ENCODE measurements at places on chromosomes 7 and 10.

DNA sequence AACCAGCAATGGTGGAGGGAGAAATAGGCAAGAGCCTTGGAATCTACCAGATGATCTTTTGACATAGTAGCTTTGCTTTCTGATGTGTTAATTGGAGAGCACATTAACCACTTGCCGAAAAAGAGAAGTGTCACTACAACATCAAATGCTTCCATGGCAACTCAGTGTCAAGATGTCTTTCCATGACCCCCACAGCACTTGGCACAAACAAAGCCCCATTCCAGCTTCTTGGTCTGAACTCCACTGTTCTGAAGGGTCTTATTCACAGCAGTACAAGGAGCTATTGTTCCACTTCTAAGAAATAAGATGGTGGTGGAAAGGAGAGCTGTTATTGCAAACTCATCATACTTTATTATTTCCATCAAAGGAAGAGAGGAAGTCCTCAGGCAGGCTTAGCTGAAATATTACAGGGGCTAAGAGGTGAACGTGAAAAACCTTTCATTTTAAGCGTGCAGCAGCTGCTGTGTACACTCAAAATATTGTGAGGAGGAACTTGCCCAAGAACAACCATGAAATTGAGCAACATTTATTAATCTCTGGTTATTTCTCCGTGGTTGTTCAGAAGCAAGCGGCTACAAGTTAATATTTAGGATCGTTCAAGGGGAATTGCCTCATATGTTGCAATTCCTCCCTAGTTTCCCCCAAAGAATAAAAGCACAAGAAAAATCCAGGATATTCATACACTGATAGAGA lies 354.8 kb upstream of the CELF2 start:
- DNase-seq, result no peak

DNA sequence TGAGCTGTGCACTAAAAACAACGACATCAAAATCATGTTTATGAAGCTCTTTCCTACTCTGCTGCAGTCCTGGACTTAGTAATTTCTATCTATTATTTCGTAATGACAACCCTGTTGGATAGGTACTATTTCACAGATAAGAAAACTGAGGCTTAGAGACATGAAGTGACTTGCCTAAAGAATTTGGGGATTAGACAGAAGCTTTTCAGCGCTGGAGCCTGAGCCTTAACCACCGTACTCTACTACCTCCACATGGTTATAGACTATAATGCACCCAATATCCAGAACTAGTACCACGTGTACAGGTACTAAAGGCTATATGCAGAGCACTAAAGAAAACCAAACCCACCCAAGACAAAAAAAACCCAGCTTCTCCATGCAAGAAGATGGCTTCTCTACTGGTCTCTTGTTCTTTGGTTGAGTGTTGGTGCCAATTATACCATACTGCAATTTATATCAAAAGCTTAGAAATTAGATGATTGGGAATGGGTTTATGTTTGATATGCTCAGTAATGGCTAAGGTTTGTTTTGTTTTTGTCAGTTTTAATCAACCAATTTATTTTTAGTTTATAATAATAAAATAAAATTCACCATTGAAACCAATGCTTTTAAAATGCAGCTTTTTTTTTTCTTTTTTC lies 6.5 kb upstream of the SNX10 start:
- no peak for DNase-seq

DNA sequence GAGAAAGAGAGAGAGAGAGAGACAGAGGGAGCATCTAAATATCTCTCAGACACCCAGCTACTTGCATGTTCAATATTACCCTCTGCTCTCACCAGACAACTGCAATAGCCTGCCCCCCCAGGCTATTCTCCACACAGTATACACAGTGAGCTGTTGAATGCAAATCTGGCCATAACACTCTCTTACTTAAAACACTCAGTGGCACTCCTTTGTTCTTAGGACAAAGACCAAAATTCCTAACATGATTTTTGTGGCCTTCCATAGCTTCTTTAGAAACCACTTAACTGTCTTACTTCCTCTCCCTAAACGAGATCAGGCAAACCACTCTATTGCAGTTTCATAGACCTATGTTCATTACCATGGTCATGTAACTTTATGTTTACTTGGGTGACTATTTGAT lies 903.6 kb upstream of the AUTS2 start:
- no peak for DNase-seq

- no peak for DNase-seq
These were observed 106.3 kb upstream of the SVIL start for GRCh38 chr10:29740981-29741545.

DNA sequence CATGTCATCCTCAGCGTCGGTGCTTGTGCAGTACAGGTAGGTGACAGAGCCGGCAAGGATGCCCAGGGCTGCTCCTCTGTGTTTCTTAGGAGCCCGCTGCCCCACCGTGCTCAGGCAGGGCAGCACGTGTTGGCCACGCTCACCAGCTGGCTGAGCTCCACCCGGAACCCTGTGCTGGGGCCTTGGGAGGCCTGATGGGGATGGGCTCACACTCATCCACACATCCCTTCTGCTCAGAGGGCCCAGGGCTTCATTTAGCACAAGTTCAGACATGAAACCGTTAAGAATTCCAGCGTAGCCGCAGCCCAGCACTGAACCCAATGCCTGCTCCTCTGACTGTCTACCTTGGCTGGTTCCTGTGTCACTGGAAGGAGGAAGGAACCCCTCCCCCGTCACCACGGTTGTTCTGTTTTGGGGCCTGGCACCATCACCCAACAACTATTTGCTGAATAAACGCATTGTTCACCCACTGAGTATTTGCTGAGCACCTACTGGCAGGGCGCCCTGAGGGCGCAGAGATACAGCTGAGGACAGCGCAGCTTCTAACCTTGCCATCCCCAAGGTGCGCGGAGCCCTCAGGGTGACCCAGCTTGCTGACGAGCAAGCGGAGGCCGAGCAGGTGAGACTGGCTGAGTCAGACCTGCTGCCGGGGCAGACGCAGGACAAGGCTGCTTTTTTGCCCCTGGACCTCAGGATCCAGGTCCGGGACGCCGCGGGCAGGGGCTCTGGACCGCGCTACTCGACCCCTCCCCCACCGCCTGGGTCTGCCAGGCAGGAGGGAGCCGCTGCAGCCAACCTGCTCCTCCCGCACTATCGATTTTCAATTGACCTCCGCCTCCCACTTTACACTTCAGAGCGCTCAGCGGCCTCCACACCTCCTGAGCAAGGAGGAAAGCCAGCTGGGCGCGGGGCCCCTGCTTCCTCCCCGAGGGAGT lies 50.6 kb upstream of the RET start:
- DNase-seq, result no peak

DNA sequence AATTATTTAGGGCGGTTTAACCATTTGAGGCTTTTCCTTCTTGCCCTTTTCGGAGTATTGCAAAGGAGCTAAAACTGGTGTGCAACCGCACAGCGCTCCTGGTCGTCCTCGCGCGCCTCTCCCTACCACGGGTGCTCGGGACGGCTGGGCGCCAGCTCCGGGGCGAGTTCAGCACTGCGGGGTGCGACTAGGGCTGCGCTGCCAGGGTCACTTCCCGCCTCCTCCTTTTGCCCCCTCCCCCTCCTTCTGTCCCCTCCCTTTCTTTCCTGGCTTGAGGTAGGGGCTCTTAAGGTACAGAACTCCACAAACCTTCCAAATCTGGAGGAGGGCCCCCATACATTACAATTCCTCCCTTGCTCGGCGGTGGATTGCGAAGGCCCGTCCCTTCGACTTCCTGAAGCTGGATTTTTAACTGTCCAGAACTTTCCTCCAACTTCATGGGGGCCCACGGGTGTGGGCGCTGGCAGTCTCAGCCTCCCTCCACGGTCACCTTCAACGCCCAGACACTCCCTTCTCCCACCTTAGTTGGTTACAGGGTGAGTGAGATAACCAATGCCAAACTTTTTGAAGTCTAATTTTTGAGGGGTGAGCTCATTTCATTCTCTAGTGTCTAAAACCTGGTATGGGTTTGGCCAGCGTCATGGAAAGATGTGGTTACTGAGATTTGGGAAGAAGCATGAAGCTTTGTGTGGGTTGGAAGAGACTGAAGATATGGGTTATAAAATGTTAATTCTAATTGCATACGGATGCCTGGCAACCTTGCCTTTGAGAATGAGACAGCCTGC lies 3.1 kb downstream of the FZD1 start:
- no peak for DNase-seq

DNA sequence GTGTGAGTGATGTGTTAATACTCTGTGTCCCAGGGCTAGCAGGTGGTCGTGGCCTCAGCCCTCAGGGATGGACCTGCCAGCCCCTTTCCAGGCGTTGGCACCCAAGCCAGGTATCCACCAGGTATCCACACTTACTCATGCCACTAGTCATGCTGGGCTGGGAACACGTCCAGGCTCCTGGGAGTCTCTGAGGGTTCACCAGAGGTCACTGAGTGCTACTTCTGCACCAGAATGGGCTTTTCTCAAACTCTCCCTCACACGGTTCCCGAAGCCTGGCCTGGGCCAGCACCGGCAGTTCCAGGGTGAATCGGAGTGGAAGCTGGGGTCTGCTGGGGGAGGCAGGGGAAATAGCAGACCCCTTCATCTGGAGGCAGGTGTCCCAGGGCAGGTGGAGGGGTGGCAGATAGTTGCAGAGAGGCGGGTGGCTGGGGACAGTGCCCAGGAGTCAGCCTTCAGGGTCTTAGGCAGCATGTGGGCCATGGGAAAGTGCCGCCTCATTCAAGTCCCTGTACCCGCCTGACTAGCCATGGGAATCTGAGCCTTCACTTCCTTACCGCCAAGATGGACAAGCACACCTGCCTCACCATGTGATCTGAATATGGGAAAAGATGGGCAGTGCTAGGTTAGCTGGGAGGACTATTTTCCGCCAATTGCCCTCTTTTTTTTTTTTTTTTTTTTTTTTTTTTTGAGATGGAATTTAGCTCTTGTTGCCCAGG lies 95.5 kb upstream of the GTF2I start:
- DNase-seq, result no peak

- DNase-seq, result no peak
These were observed 144.3 kb upstream of the DGKB start for GRCh38 chr7:15046861-15047260.

GRCh38 chr10:133444342-133445267 lies 9.1 kb upstream of the SCART1 start:
- no peak for DNase-seq

DNA sequence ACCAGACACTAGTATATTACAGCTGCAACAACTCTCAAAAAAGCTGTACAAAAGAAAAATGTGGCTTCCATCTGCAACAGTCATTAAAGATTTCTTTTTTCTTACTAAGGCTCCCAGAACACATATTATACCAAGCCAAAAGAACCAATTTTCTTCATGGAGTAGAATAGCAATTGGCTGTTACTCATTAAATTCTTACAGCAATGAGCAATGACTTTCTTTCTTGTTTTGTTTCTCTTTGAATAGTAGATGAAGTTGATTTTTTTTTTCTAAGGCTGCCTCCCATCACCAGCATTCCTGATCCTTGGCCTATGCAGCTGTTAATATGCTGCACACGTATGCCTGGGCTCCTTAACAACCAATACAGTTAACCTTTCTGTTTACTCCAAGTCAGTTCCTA lies 36.6 kb upstream of the SPOCK2 start:
- no peak for DNase-seq

DNA sequence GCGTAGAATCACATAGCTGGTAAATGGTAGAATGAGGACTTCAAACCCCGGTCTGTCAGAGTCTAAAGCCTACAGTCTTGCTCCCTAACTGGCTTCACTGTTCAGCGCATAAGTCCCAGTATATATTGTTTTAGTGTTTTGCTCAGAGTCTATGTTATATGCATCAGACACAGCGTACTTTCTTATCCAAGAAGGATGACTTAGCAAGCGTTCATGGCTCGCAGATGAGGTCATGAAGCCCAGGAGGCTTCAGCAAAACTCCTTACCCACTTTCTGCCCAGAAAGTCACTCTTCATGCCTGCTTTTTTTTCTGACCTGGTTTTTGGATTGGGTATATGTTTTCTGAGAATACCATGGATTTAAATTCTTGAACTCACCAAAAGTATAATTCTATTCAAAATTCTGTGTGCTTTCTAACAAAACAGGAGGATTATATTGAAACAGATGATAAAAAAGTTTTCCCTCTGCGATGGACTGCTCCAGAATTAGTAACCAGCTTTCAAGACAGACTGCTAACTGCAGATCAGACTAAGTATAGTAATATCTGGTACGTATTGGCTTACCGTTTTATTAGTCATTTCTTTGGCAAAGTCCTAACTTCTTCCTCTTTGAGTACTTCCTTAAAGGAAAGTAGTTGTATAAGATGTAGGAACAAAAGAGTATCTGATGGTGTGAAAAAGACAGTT lies 24.6 kb upstream of the BHLHA15 start:
- no peak for DNase-seq

DNA sequence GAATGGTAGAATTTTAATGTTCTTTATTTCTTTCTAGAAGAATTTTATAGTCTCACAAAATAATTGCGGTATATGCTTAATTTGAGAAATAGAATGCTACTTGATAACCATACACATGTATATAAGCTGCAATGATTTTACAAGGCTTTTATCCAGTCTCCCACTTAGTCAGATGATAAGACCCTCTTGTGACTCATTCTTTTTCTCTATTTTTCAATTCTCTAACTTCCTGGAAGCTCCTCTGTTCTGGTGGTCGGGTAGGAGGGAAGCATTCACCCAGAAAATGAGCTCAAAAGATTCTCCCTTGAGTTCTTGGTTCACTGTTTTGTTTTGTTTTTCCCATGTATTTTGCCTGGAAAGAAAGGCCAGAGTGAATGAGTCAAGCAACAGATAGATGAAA lies 546.6 kb downstream of the INHBA start:
- DNase-seq, result no peak

DNA sequence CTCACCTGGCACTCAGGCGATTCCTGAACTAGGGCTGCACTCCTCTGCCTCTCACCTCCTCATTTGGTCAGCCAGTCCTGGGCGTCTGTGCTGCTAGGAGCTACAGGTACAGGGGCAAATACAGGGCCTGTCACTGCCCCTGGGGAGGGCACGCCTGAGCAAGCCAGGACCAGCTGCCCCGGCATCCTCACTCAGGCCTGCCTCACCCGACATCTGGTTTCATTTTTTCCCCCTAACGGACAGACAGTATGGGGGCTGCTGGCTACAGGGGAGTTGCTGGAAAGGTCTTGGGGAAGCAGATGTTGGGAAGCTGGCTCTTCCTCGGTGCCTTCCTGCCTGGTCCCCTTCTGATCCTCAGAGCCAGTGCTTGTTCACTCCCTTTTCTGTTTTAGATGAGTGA lies 77.3 kb upstream of the PPIF start:
- DNase-seq, result no peak

- no peak for DNase-seq
These were observed 99.7 kb downstream of the CCSER2 start for GRCh38 chr10:84427903-84428650.

- no peak for DNase-seq
These were observed 53.7 kb downstream of the SLC16A12 start for GRCh38 chr10:89481662-89482061.

GRCh38 chr10:483261-483660 lies 206.2 kb downstream of the DIP2C start:
- no peak for DNase-seq

Measured in LNCaP clone FGC (cell line).